EL (cell line): ENCODE measurements at places on chromosomes 3 and 15.

DNA sequence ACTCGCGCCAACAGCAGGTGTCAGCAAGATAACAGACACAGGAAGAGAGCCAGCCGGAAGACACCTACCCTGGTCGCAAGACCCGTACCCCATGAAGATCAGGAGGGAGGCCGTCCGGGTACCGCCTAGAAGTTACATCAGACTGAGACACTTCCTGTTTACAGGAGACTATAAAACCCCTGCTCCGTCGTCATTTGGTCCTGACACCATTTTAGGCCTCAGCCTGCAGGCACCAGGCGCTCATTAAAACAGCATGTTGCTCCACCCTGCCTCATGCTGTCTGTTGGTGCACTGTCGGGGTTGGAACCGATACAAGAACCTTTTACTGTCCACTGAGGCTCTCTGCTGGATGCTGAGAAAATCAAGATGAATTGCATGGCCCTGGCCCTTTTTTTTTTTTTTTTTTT is 15.6 kb upstream of the PRTG start:
- DNase-seq = no peak

- no peak for DNase-seq
These were observed 292.3 kb downstream of the TIGIT start for GRCh38 chr3:114586119-114586518.

DNA sequence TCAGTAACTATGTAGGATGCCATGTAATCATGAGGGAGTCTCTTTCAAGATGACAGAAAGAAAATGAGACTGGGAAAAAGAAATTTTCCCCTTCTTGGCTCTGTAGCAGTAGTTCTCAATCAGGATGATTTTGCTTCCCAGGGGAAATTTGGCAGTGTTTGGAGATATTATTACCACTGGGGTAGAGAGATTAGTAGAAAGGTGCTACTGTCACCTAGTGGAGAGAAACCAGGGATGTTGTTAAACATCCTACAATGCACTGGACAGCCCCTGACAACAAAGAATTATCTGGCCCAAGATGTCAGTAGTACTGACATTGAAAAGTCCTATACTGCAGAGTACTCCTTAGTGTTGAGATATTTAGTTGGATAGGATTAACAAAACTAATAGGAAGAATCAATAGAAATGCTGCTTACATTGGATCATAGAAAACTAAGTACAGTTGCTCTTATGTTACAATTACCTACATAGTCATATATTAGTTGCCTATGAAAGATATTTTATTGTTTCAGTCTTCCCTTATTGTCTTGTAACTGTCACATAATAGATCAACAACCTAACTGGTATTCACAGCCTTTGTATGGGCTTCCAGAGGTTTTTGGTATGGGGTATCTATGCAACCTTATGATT is 433.3 kb downstream of the RAP2B start:
- peak; percentile 22 for DNase-seq

GRCh38 chr3:135895106-135895733 is 70.3 kb upstream of the PPP2R3A start:
- peak; percentile 78 for DNase-seq

- peak; percentile 26 for DNase-seq
These were observed 89.0 kb downstream of the DHX36 start for GRCh38 chr3:154235330-154235729.

- DNase-seq = peak; percentile 37
These were observed 59.1 kb downstream of the RGMA start for GRCh38 chr15:93029836-93030429.

DNA sequence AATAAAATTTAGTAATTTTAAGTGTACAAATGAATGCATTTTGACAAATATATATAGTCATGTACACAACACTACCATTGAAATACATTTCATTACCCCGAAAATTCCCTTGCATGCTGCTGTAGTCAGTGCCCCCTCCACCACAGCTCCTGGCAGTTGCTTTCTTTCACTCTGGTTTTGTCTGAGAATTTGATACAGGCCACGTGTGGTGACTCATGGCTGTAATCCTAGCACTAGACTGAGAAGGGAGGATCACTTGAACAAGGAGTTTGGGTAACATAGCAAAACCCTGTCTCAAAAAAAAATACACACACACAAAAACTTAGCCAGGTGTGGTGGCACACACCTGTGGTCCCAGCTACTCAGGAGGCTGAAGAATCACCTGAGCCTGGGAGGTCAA is 65.4 kb downstream of the TFRC start:
- peak; percentile 69 for DNase-seq

GRCh38 chr15:40006003-40006402 is 33.0 kb downstream of the SRP14 start:
- peak; percentile 33 for DNase-seq

DNA sequence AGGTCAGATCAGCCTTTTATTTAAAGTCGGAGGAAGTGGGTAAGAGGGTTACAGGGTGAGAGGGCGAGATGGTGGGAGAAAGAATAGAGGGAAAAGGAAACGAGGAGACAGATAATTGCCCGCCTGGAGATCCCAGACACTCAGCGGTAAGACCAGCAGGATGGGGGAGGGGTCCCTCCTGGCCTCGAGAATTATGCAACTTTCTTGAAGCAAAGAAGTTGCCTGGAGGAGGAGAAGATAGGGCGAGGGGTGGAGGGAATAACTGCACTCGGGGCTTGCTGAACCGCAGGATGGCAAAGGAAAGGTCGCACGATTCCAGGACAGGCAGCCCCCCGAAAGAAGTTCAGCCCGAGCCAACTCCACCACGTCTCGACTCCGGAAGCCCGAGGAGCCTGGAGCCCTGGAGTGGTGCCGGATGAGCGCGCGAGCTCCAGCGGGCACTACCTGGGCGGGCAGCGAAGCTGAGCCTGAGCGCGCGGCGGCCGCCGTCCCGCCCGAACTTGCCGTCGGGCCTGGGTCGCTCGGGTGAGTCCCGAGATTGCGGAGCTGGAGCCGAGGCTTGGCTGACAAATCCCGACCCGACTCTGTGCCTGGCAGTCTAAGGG is 402 bp downstream of the WWTR1 start:
- DNase-seq = peak; percentile 59

DNA sequence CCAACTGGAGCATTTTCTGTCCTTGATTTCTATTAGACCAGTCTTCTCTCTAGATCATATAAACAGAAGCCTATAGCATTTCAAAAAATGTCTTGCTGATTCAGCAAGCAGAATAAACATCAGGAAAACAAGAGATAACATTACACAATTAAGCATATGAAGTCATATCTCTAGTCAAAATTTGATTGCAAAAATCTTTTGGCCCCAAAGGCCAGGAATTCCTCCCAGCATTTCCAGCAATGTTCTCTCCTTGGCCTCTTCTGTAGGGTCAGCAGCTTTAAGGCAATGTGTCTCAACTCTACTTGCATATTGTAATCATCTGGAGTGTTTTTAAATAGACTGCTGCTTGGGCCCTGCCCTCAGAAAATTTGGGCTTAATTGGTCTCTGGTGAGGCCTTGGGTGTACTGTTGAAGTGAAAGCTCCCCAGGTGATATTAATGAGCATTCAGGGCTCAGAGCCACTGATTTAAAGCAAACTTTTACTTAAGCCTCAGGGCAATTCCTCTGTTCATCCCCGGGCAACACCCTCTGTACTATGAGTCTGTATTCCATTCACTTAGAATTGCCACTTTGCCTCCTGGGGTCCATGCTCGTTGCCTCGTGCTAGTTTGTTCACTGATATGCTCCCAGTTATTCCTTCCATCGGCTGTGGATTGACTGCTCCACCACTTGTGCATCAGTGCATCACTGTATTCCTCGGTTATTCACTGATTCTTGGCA is 1072.6 kb downstream of the ROBO2 start:
- DNase-seq = no peak

GRCh38 chr3:189641776-189642175 is 10.6 kb downstream of the TP63 start:
- DNase-seq = no peak

DNA sequence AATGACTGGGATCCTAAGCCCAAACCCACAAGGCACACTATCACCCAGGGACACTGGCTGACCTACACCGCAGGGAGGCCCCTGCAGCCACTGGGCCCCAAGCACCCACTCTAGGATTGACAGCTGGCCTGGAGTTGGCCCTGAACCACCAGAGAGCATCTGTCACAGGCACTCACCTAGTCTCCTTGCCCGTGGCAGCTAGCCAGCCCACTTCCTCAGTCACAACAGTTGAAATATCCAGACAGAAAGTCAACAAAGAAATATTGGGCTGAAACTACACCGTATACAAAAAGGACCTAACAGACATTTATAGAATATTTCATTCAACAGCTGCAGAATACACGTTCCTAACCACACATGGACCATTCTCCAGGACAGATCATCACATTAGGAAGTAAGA is 5.2 kb upstream of the SPINK8 start:
- no peak for DNase-seq

DNA sequence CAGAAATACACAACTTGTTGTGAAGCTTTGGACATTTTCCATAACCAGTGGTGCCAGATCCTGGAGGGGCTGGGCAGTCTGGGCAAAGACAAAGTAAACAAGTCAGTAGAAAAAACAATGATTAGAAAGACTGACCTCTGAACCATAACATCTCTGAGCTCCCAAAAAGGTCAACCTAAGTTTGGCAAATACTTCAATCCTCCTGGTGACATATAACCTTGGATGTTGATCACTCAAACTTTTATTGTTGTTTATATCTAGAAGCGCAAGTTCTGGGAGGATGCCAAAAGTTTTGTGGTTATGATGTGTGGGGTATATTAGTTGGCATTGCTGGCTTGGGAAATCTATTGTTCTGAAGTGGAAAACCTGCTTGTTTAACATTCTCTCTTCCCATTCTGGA is 257.7 kb downstream of the DIPK2A start:
- peak; percentile 2 for DNase-seq

DNA sequence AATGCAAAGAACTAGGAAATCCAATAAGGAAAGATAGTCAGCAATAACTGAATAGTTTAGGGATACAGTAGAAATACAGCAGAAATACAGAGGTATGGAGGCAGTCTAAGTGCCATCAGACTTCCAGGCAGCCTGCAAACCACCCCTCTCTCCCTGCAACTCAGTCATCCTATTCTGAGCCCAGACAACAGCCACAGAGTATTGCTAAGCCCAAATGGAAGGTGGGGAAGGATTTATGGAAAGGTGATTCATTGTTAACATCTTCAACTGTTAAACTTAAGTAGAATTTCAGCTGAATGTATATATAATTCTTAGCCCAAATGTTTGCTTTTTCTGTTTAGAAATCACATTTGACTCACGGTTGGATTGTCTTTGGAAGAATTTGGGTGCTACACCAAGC is 300.4 kb downstream of the RBMS3 start:
- no peak for DNase-seq

DNA sequence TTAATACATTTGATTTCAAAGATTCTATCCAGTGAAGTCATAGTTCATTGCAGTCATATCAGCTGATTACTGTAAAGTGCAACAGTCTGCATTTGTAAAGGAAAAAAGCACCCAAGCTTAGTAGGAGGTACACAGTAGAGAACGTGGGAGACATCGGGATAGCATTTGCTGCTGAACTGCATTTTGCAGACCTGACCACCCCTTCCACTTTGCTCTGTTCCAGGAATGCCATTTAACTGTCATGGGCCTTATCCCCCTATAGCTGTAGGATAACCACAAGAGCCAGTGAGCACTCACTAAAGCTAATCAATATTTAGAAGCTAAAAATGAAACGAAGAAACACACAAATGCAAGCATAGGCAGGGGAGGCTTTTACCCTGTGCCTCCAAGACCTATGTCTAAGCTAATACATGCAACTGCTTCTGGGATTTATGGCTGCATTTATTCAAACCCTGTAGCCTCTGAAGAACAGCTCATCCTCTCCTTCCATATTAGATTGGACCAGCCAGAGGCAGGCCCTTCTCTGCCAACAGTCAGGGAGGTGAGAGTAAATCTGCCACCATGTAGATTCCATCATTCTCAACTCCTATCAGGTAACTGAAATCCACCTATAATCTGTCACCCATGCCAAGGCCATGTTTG is 23.0 kb downstream of the TNIK start:
- DNase-seq = no peak

DNA sequence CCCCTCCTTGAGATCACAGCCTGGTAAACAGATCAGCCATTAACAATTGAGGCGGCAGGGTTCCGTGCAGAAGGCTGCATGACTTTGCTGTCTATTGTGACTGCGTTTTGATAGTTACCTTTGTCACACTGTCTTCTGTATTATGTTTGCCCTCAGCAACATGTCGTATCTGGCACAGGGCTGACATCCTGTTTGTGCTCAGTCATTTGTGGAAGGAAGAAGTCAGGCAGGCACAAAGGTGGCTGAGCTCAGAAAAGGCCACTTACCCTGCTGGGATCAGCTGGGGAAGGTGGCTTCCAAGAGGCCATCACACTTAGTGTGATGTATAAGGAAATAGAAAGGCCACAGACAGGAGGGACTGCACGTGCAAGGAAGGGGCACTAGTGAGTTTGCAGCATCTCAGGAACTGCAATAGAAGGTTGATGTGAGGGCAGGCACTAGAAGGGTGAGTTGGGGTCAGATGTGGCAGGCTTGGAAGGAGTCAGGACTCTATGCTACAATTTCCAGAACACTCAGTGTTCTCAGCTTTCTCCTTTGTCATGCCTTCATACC is 13.4 kb downstream of the PML start:
- DNase-seq = no peak

- no peak for DNase-seq
These were observed 37.9 kb upstream of the SLCO2A1 start for GRCh38 chr3:134067531-134068161.

DNA sequence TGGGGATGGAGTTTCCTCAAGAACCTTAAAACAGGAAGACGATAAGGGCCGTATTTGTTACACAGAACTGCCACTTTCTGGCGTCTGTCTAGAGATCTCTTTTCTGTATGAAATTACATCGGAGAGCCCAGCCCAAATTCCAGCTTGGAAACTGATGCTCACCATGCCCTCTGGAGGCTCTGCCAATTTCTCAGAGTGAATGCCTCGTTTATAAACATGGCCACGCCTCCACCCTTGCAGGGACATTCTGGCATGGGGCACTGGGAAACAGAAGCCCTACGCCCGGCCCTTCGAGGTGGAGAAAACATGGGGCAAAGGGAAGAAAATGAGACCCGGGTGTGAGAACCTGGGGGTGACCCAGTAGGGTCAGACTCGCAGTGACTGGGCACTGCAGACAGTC is 53.4 kb upstream of the SEC13 start:
- no peak for DNase-seq

- DNase-seq = no peak
These were observed 44.6 kb downstream of the SLC6A20 start for GRCh38 chr3:45751537-45752242.

GRCh38 chr3:161406594-161407555 is 35.6 kb upstream of the SPTSSB start:
- DNase-seq = no peak

DNA sequence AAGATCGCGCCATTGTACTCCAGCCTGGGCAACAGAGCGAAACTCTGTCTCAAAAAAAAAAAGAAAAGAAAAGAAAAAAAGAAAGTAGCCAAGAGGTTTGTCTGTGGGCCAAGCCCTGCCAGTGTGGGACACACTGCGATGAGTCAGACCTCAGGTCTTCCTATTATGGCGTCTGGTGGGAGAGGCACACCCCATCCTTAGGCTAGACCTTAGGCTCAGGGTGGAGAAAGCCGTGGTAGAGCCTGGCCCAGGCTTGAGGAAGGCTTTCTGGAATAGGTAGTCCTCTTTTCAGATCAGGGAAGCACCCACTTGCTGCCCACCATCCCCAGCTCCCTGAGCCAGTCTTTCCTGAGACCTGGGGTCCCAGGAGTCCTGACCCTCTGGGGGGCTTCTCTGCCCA is 6.0 kb downstream of the HEMK1 start:
- DNase-seq = peak; percentile 25

- no peak for DNase-seq
These were observed 210.8 kb upstream of the NR2E3 start for GRCh38 chr15:71599418-71600151.
